Stimulated activated naive CD4-positive, alpha-beta T cell treated with Interleukin-2 at 50 U/mL for 16 hours (primary cell): ENCODE measurements at places on chromosomes 13 and 19.

DNA sequence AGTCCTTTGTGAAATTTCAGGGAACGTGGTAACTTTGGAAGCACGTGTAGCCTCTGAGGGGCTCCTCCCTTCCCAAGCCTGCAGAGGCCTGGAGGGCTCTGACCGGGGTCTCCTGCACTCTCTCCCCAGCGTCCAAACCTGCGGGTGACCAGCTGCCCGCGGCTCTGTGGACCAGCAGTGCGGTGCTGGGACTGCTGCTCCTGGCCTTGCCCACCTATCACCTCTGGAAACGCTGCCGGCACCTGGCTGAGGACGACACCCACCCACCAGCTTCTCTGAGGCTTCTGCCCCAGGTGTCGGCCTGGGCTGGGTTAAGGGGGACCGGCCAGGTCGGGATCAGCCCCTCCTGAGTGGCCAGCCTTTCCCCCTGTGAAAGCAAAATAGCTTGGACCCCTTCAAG, 2.7 kb upstream of the TPGS1 start:
- no peak for DNase-seq

DNA sequence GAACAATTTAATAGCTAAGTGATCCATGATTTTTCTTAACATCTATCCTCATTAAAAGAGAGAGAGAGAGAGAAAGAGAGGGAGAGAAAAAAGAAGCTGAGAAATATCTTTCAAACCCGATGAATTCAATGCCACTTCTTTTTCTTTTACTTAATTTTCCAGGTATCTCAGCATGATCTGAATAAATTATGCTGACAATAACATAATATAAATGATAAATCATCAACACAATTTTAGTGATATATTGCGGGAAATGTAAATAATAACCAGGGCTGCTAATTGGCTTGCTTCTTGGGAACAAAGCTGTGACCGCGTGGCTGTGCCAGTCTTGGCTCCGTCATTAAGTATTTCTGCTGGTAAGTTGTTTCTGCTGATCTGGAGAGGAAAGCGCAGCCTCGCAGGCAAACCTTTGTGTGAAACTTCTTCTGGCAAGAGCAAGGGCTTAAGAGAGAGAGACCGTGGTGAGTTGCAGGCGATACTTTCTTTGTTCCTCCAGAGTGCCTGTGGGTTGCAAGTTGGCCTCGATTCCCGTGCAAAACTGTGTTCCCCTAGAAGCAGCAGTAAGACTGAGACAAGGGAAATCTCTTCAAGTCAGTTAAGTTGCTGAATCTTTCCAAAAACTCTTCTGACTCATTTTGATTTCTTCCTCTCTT, 489.1 kb upstream of the TSHZ3 start:
- DNase-seq = no peak

GRCh38 chr19:30381366-30381765, 9.2 kb downstream of the ZNF536 start:
- no peak for DNase-seq

- no peak for DNase-seq
These were observed 66.6 kb downstream of the GGACT start for GRCh38 chr13:100521851-100522617.

GRCh38 chr19:28686756-28687155, 526.2 kb downstream of the UQCRFS1 start:
- DNase-seq = no peak

DNA sequence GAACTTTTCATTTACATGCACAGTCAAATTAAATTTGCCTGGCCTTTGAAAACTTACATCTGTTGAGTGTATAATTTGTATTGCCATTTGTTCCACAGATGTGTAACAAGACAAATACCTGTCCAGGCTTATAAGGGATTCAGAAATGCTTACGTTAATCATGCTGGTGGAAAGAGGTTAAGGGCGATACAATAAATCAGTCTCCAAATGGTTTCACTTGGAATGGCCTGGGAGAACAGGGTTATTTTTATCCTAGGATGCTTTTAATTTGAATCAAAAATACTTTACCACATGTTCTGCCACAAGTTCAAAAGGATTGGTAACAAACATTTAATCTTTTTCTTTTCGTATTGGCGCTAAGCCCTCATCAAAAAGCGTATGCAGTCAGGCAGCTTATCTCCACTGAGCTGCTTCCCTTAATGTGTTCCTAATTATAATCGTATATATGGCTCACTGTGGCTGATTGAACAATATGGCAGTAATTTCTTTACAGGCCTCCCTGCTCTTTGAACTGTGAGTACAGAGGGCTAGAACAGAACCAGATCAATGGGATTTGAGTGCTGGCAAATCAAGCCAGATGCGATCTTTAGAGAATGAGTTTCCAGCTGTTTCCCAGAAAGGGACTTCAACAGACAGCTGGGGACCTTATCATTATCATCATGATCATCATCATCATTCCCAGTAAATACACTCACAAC, 425.7 kb downstream of the SPRY2 start:
- DNase-seq = no peak

GRCh38 chr19:55689411-55690108, 14.5 kb downstream of the EPN1 start:
- DNase-seq = no peak

DNA sequence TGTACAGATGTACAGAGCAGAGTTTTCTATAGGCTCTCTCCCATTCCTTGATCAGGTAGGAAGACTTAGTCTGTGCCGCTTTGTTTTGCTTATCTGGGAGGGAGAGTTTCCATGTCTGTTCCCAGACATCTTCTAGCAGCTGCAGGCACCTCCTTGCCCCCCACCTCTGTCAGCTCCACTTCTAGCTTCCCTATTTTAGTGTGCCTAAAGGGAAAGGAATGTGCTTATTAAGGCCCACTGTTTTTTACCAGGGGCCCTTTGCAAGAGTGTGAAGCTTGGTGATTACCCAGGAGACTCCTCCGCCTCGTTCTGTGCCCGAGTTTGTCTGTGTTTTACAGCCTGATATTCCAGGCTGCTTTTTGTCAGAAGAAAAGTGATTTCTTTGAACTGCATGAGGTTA, 1984.4 kb downstream of the OLFM4 start:
- DNase-seq = no peak

- DNase-seq = no peak
These were observed 12.4 kb upstream of the AKAP11 start for GRCh38 chr13:42259515-42259914.

DNA sequence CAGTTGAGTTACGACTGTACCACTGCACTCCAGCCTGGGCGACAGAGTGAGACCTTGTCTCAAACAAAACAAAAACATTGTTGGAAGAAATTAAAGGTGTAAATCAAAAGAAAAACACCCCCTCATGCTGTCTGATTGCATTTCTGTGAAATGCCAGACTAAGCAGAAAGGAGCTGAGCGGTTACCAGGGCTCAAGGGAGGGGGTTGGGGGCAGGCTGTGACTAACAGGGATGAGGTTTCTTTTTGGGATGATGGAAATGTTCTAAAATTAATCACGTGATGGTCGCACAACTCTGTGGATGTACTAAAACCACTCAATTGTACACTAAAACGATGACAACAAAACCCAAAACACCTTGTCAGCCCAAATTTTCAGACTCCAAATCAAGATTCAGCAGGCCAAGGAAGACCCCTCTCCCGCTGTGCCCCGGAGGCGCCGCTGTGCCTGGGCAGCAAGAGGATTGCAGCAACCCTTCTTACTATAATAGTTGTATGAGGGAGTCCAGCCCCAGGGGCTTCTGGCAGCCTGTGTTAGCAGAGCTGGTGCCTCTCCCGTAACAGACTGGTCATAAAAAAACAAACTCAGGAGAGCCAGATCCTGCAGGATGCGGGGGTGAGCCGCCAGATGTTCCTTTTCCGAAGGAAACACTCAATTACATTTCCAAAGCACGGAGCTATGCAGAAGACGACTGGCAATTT, 20.9 kb downstream of the CAPS start:
- DNase-seq = no peak

DNA sequence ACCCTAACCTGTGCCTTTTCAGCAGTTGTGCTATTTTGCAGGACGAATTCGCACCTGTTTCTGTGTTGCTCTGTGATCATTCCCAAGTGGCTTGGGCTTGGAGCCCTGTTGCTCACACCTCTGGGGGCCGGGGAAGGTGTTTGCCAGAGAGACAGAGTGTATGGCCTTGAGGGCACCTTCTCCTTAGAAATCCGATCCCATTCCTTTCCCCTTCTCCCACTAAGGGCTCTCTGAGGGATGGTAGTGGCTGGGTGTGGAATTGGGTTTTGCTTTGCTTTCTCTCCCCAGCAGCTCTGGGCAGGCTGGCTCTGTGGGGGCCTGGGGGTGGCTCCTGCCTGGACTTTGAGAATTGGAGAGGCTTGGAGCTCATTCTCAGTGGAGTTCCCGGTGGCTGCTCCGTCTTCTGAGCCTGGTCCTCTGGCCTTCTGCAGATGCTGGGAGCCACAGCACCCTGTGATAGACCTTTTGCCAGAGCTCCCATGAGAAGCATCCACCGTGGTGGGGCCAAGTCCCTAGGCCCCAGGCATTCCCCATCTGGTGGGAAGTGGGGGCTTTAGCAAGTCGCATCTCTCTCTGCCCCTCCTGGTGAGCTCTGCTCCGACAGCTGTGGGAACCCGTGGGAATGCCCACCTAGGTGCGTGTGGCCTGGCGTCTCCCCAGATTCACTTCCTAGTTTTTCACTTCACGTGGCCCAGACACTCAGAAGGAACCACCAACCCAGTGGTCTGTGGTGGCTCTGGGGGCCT, 26.1 kb downstream of the ATP11A start:
- DNase-seq = no peak

DNA sequence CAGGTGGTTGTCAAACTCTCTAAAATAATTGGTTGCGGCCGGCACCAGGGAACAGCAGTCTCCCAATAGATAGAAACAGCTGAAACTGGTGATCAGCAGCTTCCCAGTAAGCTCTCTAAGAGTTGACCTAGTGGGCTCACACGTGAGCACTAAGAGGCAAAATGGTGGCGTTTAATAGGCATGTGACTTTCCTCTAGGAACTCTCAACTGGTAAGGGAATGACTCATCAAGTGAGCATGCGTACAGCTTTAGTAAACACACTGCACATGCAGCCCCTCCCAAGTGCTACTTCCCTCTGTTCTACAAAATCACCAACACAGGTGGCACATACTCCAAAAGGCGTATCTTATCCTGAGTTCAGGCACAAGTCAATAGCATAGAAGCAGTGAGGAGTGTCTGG, 41.7 kb downstream of the TNFSF11 start:
- DNase-seq = no peak
